Activated naive CD4-positive, alpha-beta T cell (primary cell): ENCODE measurements at places on chromosomes 5 and 9.

DNA sequence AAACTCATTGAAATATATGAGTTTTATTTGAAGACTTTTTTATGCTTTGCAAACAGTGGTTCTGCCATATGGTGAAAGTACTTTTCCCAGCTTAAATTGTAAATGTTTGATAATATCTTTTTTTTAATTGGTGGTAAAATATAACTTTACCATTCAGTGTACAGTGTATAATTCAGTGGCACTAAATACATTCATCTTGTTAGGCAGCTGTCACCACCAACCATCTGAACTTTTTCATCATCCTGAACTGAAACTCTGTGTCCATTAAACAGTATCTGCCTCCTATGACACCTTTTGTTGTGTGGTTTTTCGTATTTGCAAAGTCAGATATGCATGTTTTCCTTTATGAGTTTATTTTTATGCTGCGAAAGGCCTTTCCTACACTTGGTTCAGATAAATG lies 45.1 kb downstream of the FBXO38 start:
- no peak for DNase-seq

GRCh38 chr9:127955294-127956015 lies 17.8 kb upstream of the DPM2 start:
- peak; percentile 48 for DNase-seq

- DNase-seq = no peak
Observed at GRCh38 chr5:97534166-97534565, 351.1 kb upstream of the RIOK2 start.

- DNase-seq = no peak
Observed at GRCh38 chr5:6976971-6977370, 263.7 kb downstream of the TENT4A start.

GRCh38 chr9:133519693-133520092 lies 5.1 kb downstream of the MYMK start:
- DNase-seq = no peak

GRCh38 chr9:111917980-111918379 lies 21.4 kb downstream of the UGCG start:
- no peak for DNase-seq
